ENCODE measurements at places on chromosomes 2 and 18.

DNA sequence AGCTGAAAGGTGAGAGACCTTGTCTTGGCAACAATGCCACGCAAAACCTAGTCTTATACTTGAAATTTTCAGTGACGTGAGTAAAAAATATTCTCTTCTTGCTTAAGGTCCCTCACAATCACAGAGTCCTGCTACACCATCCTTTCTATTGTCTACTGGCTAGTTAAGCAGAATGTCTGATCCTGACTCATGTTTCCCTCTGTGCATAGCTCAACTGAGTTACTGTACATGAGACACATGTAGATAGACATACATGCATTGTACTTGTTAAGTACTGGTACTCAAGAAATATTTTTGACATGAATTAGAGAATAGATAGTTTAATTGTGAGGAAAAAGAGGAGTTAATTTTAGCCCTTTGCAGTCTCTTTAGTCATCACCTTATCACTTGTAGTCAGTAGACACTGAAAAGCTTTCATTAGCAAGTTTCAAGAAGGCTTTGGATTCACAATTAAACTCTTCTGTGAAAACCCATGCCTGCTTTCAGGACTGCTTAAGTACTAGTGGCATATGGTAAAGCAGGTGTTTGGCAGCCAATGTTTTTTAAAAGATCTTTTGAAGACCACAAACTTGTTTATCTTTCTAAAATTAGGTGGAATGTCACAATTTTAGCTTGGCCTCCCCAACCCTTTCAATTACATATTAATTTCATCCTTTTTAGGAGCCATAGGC lies 158.7 kb upstream of the CCDC150 start:
- no peak for DNase-seq

- DNase-seq = no peak
Observed at GRCh38 chr2:101367508-101367907, 19.8 kb downstream of the CREG2 start.

- no peak for DNase-seq
Observed at GRCh38 chr2:236965021-236965840, 120.5 kb upstream of the COPS8 start.

DNA sequence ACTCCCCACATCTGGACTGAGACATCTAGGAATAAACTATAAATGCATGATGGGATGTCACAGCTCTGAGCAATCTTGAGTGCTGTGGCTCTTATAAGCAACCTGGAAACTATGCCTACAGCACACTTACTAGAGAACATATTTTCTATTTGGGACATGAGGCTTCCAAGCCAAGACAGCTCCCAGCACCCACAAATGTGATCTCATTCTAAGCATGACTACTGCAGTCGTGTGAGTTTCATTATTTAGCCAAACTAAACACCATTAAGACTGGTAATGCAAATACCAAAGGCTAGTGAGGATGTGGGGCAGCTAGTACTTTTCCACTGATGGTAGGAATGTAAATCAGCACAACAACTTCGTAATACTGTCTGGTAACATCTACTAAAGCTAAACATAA lies 72.5 kb downstream of the RTTN start:
- DNase-seq = no peak

DNA sequence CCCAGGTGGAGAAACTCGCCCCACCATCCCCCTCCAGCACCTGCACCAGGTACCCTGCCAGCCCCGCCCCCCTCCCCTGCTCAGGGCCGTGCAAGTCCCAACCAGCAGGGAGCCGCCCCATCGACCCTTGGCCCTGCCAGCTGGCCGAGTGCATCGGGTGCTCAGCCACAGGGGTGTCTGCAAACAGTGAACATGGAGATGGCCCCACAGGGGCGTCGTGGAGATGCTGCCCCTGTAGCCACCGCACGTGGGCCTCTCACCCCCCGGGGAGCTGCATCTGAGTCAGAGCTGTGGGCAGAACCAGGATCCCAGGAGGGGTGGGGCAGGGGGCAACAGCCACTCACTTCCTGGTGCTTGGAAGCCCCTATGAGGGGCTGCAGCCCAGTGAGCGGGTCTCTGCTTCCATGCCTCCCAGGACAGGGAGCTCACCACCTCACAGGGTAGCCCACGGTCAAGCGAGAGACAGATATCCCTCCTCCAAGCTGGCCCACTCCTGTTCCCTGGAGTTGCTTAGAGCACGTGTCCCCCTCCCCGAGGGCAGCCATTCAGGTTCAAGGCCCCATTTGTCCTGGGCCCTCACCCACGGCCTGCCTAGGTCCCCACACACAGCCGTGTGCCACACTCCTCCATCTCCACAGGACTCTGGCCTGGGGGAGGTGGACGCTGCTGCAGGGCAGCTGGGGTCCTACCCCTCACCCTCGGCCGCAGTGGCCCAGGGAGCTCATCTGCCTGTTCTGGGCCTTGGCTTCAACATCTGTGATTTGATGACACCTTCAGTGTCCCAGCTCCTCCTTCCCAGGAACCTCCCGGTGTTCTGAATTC lies 1.1 kb upstream of the MAB21L4 start:
- DNase-seq = no peak

GRCh38 chr18:13502585-13502984 lies 223.8 kb downstream of the FAM210A start:
- no peak for DNase-seq

DNA sequence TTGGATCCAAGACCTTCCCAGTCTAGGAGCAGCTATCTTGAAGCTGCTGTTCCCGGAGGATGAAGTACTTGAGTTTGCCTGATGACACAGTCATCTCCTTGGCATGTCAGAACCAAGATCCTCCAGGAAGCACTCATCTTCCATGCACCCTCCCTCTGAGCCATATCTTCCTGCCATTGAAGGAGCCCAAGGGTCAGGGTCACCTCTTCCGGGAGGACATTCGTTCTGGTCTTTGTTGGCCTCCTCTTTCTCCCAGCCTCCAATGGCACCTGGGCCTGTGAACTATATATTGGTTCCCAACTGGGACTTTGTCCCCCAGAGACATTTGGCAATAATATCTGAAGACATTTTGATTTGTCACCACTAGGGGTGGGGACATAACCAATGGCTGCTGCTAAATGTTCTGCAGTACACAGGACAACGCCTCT lies 4.2 kb upstream of the MYO7B start:
- DNase-seq = no peak

DNA sequence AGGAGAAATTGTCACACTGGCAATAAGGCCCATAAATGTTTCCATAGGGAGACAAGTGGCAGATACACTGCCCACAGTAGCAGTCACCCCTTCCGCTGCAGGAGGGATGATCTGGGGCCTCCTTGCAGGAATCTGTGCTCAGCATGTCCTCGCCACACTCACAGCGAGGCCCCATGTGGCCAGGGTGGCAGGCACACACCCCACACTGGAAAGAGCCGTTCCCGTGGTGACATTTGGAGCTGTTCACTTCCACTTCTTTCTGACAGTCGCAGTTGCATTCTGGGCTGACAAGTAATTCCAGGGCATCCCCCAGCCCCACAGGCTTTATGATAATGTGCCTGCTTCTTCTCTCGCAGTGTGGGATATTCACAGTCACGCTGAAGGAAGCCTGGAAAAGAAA lies 62.6 kb downstream of the ITGB6 start:
- DNase-seq = no peak

DNA sequence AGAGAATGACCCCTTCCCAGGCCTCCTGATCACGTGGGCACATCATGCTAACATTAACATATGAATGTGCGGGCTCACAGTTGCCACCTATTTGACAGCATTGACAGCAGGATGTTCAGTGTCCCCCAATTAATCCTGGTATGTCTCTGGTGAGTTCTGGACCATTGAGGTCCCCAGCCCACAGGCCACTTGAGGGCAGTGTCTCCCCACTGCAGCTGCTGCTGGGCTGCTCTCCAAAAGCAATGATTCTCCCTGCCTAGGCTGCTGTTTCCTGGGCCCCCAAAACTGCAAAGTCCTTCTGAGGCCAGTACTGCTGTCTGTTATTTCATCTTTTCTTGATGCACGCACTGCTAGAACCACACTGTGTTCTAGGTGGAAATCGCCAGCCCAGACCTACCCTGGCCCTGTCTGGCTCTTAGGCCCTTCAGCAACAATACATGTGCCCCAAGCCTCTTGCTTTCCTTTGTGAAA lies 52.7 kb upstream of the MAPK4 start:
- DNase-seq = no peak

DNA sequence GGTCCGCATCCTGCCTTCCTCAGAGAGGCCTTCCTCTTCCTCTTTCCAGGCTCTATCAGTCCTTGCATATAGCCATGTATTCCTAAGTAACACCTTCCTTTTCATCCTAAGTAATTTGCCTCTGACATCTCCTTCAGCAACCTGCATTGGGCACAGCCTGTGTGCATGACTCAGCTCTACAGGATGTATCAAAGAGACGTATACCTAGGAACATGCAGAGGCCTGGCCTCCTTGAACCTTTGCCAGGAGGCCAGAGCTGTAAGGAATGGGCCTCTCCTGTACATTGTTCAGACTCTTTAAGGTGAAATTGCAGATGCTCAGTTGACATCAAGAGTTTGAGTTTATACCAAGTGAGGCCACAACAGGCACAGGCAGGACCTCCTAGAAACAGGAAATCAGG lies 76.0 kb upstream of the CELF4 start:
- no peak for DNase-seq

DNA sequence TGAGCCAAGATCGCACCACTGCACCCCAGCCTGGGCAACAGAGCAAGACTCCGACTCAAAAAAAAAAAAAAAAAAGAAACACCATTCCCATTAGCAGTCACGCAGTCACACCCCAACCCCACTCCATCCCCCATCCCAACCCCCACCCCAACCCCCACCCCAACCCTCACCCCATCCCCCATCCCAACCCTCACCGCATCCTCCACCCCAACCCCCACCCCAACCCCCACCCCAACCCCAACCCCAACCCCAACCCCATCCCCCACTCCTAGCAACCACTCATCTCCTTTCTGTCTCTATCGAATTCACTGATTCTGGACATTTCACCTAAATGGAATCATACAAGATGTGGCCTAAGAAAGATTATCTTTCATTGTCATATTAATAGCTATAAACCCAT lies 25.9 kb upstream of the ATP9B start:
- DNase-seq = no peak

GRCh38 chr18:33440060-33441043 lies at the start of gene CCDC178:
CCDC178 (minus strand) TSS chr18:33440721; CDS start chr18:33412088, 28,633 bp downstream.
- DNase-seq = no peak

GRCh38 chr2:7119132-7119835 lies 202.1 kb downstream of the RNF144A start:
- DNase-seq = no peak

DNA sequence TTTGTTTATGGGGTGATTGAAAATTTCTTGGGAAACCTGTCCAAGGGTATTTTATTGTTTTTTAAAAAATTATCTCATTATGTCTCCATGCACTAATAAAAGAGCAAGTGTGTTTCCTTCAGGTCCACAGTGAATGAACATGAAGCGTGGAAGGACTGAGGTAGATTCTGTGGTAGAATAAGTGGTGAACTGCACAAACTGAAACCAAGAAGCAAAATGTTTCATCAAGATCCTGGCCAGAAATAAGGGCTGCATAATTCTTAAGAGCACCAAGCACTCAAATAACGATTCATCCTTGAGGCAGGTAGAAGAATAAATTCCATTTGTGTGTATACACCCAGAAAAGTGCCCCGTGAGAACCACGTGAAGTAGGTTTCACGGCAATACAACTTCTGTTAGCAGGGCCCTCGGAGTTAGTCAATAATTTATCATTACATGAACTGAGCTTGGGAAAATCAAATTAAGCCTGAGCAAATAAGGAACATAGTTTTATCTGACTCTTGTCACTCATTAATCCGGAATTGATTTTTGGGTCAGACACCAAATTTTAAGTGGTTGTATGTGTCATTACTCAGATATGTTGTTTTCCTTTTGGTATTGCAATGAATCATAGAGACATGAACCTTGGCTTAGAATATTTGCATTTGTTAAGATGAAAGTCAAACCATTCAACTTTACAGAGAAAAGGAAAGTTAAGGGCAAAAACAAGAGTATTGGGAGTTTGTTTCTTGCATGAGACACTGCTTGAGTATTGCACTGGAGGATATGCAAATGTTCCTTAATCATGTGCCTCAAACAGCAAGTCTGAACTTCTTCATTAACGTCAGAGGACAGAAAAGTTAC lies 472.6 kb upstream of the NETO1 start:
- no peak for DNase-seq

GRCh38 chr2:45649858-45650811 lies 1.3 kb upstream of the PRKCE start:
- no peak for DNase-seq

GRCh38 chr18:52567360-52567759 lies 227.4 kb downstream of the DCC start:
- no peak for DNase-seq

Data from GF-D8 (cell line).